H9 (cell line): ENCODE measurements at places on chromosomes 7 and 10. TPM values are rescaled to one million over a fixed set of nuclear protein-coding genes. Genes with fewer than 3 reads are reported as not detected.

Gene CLDN3
- total RNA-seq, result 16.5 and 16.9 TPM in 2 replicates

Gene BUD23
- total RNA-seq, result 68.5 and 78.1 TPM in 2 replicates

Gene ABCC2
- total RNA-seq, result 0.46 and 0.68 TPM in 2 replicates

Gene HIBADH
- 20.8 and 23.2 TPM in 2 replicates for total RNA-seq

Gene CDC14C
- not detected in 2 replicates for total RNA-seq

Gene CSGALNACT2
- 8.9 and 9.7 TPM in 2 replicates for total RNA-seq

Gene COL13A1
- 3.1 and 3.6 TPM in 2 replicates for total RNA-seq

Gene BRAT1
- total RNA-seq, result 41.2 and 42.6 TPM in 2 replicates

Gene TMEM196
- total RNA-seq, result not detected in 2 replicates

DNA sequence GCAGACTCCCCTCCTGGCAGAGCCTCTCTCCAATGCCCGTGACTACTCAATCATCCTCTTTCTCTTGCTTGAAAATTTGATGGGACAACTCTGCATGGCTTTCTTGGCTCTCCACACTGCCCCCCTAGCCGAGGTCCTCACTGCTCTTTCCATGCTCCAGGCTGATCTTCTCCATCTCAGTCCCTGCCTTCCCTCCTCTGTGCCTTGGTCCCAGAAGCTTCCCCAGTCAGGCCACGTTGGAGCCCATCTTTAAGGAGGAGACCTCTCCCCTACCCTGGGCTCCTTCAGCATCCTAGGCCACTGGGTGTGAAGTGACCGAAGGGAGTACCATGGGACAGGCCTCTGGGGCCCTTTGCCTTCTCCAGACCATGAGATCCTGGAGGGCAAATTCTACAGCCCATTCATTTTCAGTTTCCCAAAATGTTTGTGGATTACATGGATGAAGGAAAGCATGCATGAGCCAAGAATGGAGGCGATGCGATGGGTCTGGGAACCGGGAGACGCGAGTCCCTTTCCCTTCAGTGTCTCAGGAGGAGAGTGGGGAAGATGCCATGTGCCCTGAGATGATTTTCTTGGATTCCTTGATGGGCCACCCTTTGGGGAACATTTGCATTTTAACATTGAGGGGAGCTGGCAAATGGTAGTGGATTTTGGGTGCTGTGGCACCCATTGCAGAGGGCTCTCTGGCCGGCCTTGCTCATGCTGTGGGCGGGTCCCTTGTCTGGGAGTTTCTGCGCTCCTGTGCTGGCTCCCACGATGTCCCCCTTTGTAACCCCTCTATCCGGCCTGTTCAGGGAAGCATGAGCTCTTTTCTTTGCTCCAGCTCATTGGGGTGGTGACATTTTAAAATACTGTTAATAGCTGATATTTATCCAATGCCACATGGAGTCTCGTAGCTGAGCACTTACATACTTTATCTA is 376.6 kb downstream of the RPS24 start:
- no peak overlapping the region for H3K27ac ChIP-seq
- H3K36me3 ChIP-seq, result peaks cover 13% of the 10 kb centered on the region
- H3K4me3 ChIP-seq, result no peak overlapping the region
- DNase-seq, result peak; percentile 18
- peaks cover 10% of the 10 kb centered on the region; the same call in 1 of the 2 replicates for H3K4me1 ChIP-seq

DNA sequence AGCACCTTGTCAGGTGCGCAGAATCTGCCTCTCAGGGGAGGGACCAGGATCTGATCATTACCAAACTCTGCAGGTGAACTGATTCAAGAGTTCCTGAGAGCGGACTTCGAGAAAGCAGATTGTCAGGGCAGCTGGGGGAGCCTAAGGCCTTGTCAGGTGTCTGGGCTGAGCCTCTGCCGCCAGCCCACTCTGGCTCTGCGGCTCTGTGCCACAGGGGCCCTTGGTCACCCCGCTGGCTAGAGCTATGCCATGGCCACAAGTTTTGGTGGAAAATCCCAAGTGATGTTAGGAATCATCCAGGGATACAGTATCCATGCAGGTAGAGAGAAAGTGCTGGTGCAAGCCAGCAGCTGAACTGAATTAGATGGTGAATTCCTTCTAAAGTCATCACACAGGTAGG is 4.2 kb downstream of the ADAMTS14 start:
- H3K36me3 ChIP-seq, result no peaks in the 10 kb centered on the region; the same call in 1 of the 2 replicates
- H3K4me3 ChIP-seq, result no peak overlapping the region
- no peaks in the 10 kb centered on the region; the same call in 1 of the 2 replicates for H3K27me3 ChIP-seq
- H3K27ac ChIP-seq, result no peak overlapping the region
- DNase-seq, result no peak

GRCh38 chr10:106424054-106424453 is 740.5 kb downstream of the SORCS1 start:
- DNase-seq, result no peak
- no peak overlapping the region for H3K4me3 ChIP-seq
- no peaks in the 10 kb centered on the region for H3K36me3 ChIP-seq
- no peak overlapping the region for H3K27ac ChIP-seq
- H3K4me1 ChIP-seq, result no peaks in the 10 kb centered on the region
- no peaks in the 10 kb centered on the region for H3K27me3 ChIP-seq

DNA sequence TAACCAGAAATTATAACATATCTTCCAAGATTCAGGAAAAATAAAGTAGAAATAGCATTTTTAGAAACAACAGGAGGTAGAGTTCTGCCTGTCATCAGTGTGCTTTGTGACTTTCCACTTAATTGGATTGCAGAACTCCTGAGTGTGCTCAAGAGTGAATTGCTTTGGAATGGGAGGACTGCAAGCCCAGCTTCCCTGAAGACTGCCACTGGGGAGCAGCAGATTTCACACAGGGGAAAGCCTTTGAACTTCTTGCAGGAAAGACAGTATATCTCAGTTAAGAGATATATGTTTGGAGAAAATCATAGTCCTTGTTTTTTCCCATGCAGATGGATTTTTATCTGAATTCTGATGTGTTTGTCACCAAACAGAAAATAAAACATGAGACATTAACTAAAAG is 124.5 kb downstream of the TMEM168 start:
- H3K27ac ChIP-seq, result no peak overlapping the region
- H3K27me3 ChIP-seq, result no peaks in the 10 kb centered on the region
- no peaks in the 10 kb centered on the region for H3K4me1 ChIP-seq
- H3K4me3 ChIP-seq, result no peak overlapping the region
- no peaks in the 10 kb centered on the region; the same call in 1 of the 2 replicates for H3K36me3 ChIP-seq

DNA sequence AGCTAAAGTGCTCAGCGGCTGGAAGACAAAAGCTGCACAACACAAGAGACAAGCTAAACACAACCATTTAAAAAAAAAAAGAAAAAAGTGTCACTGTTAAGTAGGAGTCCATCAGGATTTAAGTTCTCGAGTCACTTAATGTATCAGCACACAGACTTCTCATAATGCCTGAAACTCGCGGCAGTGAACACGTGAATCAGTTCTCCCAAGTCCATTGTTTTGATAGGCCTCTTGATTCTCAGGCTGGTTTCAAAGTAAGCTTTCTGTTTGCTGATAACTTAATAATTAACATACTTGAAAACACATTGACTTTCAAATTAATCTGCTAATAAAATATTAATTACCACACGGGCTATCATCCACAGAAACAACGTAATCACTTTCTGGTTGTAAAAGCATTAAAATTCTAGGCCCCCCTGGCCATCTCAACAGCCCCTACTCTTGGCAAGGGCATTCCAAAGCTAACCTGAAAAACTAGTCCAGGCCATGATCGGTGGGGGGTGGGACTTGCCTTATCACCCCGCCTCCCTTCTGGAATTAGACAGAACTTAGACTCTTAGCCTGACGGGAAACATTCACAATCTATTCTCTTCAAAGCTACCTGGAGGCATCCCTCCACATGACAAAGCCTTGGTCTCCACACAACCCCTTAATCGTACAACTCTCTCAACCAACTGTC is 129.0 kb downstream of the DIP2C start:
- DNase-seq, result no peak
- H3K4me3 ChIP-seq, result no peak overlapping the region
- H3K27ac ChIP-seq, result no peak overlapping the region
- H3K36me3 ChIP-seq, result peaks cover 13% of the 10 kb centered on the region
- peaks cover 11% of the 10 kb centered on the region; the same call in 1 of the 2 replicates for H3K4me1 ChIP-seq

GRCh38 chr10:129483430-129484010 is 16.5 kb downstream of the MGMT start:
- H3K4me1 ChIP-seq, result no peaks in the 10 kb centered on the region

DNA sequence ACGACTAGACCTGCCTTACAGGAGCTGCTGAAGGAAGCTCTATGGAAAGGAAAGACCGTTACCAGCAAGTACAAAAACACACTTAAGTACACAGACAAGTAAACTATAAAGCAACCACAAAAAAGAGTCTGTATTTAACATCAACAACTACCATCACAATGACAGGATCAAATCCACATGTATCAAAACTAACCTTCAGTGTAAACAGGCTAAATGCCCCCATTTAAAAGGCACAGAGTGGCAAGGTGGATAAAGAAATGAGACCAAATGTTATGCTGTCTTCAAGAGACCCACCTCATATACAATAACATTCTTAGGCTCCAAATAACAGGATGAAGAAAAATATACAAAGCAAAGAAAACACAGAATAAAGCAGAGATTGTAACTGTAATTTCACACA is 307.0 kb upstream of the DKK1 start:
- no peak overlapping the region for H3K4me3 ChIP-seq
- DNase-seq, result no peak
- no peak overlapping the region for H3K27ac ChIP-seq
- no peaks in the 10 kb centered on the region for H3K27me3 ChIP-seq
- peaks cover 22% of the 10 kb centered on the region for H3K36me3 ChIP-seq
- no peaks in the 10 kb centered on the region for H3K4me1 ChIP-seq

DNA sequence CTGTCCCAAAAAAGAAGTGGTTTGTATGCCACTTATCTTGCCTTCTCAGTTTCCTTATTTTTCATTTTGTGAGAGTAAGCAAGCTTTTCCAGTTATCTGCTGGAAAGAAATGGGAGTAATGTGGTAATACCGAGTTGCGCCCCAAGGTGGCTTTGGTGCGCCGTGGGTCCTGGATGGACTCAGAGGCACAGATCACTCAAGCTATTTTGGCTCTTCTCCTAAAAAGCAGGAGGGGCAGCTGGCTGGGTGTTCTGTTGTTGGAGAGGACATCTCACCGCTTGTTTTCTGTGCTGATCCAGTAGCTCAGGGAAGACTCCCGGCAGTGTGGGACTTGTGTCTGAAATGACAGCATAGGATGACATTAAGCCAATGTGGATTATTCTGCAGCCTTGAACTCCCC is 16.4 kb downstream of the PRKRIP1 start:
- H3K27me3 ChIP-seq, result no peaks in the 10 kb centered on the region
- H3K27ac ChIP-seq, result no peak overlapping the region
- no peaks in the 10 kb centered on the region for H3K4me1 ChIP-seq
- DNase-seq, result peak; percentile 53
- no peak overlapping the region for H3K4me3 ChIP-seq
- peaks cover 40% of the 10 kb centered on the region for H3K36me3 ChIP-seq

DNA sequence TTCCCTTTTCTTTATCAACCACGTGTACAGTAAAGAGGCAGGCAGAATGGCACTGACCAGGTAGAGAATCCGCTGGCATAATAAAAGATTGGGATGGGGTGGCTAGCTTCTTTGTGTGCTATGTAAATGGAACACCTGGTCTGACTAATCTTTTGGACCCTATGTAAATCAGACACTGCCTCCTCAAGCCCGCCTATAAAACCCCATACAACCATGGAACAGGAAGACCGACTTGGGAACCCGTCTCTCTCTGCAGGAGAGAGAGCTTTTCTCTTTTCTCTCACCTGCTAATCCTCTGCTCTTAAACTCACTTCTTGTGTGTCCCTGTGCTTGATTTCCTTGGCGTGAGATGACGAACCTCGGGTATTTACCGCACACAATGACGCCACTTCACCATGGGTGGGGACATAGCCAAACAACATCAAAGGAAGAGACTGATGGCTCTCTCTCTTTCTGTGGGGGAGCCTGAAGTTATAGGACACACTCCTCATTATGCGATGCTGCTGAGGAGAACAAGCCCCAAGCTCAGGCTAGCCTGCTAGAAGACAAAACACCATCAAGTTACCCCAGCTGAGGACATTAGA is 94.2 kb downstream of the ARL5B start:
- DNase-seq, result no peak
- peak overlapping the region; percentile 46 for H3K4me3 ChIP-seq
- H3K36me3 ChIP-seq, result no peaks in the 10 kb centered on the region
- no peaks in the 10 kb centered on the region for H3K27me3 ChIP-seq

GRCh38 chr7:154910977-154911376 is 91.9 kb downstream of the PAXIP1 start:
- no peak for DNase-seq
- H3K36me3 ChIP-seq, result peaks cover 15% of the 10 kb centered on the region
- no peaks in the 10 kb centered on the region for H3K4me1 ChIP-seq
- H3K27me3 ChIP-seq, result no peaks in the 10 kb centered on the region
- no peak overlapping the region for H3K27ac ChIP-seq
- no peak overlapping the region for H3K4me3 ChIP-seq

DNA sequence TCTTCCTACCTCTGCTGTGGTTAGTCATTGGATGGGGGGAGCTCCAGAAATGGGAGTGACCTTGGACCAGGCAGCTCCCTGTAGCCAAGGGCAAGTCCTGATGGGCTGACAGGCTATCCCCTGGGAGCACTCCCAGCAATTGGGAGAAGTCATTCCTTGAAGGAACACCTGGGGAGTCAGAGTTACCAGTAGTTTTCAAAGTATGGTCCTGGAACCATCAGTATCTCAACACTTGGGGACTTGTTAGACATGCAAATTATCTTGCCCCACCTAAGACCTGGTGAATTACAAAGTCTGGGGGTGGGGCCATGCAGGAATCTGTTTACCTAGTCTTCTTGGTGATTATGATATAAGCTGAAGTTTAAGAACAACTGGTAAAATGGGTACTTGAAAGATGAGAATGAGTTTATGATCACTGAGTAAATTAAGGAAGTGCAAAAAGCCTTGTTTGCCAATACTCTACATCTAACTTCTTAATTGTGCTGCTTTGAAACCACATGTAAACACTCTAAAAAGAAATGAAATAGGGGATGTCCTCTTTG is 287.3 kb upstream of the LRRN3 start:
- no peaks in the 10 kb centered on the region for H3K27me3 ChIP-seq
- no peak overlapping the region for H3K27ac ChIP-seq
- H3K36me3 ChIP-seq, result no peaks in the 10 kb centered on the region
- no peak overlapping the region for H3K4me3 ChIP-seq
- DNase-seq, result no peak

- no peaks in the 10 kb centered on the region; the same call in 1 of the 2 replicates for H3K27me3 ChIP-seq
- H3K4me3 ChIP-seq, result peak overlapping the region; percentile 34
- H3K4me1 ChIP-seq, result no peaks in the 10 kb centered on the region
Measured at GRCh38 chr7:41942468-41943093, 239.7 kb upstream of the INHBA start.

- H3K4me3 ChIP-seq, result no peak overlapping the region
- no peaks in the 10 kb centered on the region for H3K36me3 ChIP-seq
- no peak for DNase-seq
Measured at GRCh38 chr7:70171369-70171920, 573.2 kb downstream of the AUTS2 start.

DNA sequence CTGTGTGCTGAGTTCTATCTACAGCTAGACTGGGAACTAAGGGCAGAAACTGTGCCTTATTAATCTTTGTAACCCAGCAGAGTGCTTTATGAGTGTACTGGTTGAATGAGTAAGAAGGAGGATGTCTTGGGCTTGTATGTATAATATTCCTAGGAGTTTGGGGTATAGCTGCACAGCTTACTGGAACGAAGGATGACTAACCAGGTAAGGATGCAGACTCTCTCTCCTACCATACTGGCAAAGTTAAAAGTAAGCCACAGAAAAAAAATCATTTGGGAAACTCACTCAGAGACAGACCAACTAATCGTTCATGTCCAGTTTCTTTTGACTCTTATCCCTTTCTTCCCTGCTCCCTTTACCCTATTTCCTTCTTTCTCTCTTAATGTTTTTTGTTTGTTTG is 1.4 kb upstream of the DHTKD1 start:
- no peaks in the 10 kb centered on the region for H3K27me3 ChIP-seq
- H3K4me3 ChIP-seq, result no peak overlapping the region
- no peak for DNase-seq
- no peaks in the 10 kb centered on the region for H3K4me1 ChIP-seq
- no peak overlapping the region for H3K27ac ChIP-seq
- 0 out of 2 replicates have a peak, but pooled peaks cover 5% of the 10 kb centered on the region for H3K36me3 ChIP-seq
